CD4-positive, alpha-beta T cell treated with Interleukin-15 for 4 hours (primary cell): ENCODE measurements at places on chromosomes 16 and 17.

GRCh38 chr17:41792845-41793783 is 6.6 kb upstream of the JUP start:
- no peak for DNase-seq

DNA sequence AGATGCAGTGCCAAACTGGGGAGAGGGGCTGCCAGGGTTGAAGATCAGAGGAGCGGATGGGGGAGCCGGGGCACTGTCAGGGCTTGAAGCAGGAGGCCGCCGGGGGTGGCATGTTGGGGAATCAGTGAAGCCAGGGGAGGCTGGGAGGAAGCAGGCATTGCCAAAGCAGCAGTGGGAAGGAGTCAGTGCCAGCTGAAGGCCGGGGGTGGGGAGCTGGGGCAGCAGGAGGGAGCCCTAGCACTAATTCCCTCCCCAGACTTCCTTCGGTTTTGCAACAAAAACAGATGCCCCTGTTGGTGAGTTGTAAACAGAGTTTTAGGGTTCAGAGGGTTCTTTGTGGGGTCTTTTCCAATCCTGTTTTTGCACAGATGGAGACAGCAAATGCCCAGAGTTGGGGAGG is 10.9 kb upstream of the TAC4 start:
- no peak for DNase-seq

- no peak for DNase-seq
Observed at GRCh38 chr17:49703557-49704277, 4.0 kb downstream of the SLC35B1 start.

DNA sequence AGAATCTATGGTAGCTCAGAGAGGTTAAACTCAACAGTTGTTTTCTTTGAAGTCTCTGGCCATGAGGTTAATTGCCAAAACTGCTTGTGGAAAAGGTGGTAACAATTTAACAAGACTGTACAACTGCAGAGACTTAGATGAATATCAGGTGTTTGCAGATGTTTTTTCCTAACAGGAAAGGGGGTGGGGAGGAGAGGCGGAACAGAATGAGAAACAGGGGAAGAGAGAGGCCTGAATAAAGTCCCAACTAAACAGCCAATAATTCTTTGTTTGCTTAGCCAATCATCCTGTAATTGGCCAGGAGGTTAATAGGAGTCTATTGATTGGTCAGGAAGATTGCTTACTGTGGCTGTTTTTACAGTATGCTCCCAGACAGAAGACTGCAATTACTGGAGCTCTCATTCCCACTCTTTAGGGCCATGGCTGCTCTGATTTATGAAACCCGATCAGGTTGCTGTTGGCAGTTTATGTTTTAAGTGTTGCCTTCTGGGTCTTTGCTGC is 249.7 kb upstream of the TBX2 start:
- no peak for DNase-seq

GRCh38 chr17:42312285-42313130 is 24.2 kb downstream of the STAT5A start:
- peak; percentile 72 for DNase-seq

- no peak for DNase-seq
Observed at GRCh38 chr16:85349365-85350145, 237.3 kb upstream of the CIBAR2 start.

DNA sequence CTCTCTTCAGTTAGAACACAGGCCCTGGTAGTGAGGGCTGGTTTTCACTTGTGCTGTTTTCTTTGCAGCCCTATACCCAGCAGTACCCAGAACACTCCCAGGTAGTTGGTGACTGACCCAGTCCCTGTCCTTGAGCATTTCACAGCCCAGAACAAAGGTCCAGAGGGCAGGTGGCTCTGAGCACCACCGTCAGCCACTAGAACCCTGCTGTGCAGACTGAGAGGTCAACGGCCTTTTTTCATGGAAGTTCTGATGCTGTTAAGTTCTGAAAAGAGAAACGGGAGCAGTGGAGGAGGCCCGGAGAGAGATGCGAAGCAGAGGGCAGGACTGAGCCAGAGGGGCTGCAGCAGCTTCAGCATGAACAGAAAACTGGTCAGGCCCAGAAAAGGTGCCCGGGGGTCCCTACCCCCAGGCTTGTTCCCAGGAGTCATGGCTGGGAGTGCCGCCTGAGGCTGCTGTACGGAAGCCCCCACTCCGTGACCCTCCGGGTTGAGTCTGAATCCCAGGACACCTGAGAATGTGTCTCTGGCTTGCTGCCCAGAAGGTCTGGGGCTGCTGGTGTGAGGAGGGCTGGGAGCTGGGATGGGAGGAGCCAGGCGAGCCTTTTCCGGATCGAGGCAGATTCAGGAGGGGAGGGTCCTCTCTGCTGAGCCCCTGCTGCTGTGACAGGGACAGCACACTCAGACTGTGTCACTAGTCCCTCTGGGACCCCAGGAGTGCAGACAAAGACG is 8.7 kb downstream of the ZNF276 start:
- no peak for DNase-seq

DNA sequence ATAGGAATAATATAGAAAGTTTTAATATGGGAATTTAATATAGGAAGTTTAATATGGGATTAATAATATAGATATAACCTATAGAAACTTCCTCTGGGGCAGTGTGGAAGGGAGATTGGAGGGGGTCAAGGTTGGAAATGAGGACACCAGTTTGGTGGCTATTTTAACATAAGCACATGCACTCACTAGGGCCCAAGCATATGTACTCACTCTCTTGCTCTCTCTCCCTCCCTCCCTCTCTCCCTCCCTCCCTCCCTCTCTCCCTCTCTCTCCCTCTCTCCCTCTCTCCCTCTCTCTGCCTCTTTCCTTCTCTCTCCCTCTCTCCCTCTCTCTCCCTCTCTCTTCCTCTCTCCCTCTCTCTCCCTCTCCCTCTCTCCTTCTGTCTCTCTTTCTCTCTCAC is 528.1 kb downstream of the NPIPA7 start:
- no peak for DNase-seq

DNA sequence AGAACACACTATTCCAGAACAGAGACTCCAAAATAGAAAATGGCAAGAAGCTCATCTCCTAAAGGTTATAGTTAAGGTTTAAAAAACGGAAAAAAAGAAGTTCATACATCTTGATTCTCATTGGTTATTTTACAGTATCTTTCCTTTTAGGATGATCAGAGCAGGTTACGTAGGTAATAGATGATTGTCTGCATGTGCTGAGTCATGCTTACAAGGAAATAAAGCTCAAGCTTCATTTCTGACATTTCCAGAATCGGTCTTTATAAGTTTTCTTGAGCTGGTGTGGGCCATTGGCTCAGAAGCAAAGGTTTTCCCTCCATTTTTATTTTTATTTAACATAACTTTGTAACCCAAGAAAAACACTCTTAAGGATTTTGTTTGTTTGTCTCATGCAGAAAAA is 1030.3 kb upstream of the CDH8 start:
- no peak for DNase-seq

GRCh38 chr17:79202480-79202879 is 127.9 kb downstream of the ENGASE start:
- no peak for DNase-seq
